Activated CD4-positive, CD25-positive, alpha-beta regulatory T cell (primary cell): ENCODE measurements at places on chromosomes 5 and 9.
A peak's percentile ranks its signal among the peaks of the same experiment; 100 is the strongest.

DNA sequence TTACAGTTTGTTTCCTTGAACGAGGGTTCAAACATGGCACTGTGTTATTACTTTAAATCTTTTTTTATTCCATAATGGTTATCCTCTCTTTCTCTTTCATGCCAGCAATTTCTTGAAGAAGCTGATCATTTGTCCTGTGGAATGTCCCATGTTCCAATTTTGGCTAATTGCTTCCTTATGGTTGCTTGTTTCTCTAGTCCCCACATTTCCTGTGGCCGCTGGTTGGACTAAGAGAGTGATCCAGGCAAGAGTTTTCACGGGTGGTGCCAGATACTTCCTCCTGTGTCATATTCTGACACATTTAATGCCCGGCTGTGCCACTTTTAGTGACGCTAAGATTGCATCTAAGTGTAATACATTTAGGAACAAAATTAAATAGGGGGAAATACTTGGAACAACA, 83.8 kb upstream of the FAM169A start:
- no peak for DNase-seq

DNA sequence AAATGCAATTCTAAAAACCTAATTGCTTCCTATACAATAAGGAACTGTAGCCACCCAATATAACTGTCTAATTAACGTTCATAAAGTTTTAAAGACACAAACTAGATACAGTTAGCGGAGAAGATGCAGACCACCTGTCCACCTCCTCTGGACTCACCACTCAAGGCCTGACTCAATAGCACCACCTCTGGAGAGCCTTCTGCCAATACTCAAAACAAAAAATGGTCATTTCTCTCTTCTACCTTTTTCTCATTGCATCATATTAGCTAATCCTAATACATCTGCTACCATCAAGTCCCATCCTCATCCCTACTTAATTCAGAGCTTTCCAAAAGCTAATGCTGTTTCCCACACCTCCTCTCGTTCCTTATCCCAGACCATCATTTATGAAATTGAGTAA, 159.9 kb downstream of the MLLT3 start:
- no peak for DNase-seq

DNA sequence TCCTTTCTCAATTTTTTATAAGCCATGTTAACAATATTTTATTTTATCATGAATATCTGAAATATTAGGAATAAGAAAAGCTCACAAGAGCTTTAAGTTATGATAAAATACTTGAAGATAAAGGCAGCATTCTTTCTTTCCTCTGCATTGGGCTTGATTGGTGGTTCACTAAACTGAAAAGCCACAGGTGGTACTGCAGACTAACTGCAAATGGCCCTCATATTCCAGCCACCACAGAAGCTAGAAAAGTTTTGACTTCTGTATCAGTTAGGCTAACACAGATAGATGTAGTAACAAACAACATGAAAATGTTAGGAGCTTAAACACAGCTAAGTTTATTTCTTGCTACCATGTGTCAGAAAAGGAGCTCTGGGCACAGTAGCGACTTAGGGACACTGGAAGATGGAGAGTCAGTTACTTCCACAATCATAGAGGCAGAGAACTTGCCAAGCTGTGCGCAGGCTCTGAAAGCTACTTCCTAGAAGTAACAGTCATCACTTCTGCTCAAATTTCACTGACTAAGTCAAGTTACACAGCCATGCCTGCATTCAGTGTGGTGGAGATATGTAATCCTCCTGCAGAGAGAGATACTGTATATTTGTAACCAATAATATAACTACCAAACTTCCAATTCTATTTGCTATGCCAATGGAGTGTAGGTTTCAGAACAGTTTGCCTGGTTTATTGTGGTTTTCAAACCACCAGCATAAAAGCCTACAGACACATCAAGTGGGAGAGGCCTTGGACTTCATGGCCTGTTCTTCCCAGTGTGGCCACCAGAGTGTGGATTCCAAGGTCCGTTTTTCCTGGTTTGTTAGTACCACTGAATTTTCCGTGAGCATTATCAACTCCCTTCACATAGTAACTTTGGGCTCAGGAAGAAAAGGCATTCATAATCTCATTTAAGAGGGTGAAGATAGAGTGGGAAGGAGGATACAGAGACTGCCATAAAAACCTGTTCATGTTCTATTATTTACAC, 268.3 kb downstream of the PJA2 start:
- no peak for DNase-seq

DNA sequence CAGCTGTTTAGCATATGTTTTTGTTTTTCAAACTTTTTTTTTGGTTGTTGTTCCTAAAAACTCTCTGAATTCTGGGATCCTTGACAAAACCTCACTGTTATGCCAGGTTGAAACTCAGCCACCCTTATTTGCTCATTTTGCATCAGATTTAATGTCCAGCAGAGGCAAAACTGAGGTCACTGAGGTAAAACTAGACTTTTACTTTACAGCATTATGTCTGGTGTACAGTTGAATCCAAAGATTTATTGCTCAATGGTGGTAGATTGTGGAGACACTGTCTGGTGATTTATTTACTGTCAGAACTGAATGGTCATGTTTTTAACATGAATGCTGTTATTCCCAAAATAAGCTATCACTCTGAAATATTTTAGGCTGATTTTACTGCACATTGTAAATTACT, 87.9 kb downstream of the FBXL7 start:
- DNase-seq, result no peak

DNA sequence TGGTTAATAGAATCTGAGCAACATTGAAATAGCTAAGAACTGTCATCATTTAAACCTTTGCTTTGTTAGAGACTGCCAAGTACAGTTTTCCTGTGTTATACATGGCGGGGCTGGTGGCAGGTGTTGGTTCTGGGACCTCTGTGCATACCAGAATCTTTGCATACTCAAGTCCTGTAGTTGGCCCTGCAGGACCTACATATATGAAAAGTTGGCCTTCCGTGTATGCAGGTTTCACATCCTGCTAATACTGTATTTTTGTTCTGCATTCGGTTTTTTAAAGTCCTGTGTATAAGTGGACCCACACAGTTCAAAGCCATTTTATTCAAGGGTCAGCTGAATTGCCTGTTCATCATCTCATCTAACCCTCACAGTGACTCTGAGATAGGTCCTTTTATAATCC, 36.4 kb downstream of the LARP1 start:
- no peak for DNase-seq

DNA sequence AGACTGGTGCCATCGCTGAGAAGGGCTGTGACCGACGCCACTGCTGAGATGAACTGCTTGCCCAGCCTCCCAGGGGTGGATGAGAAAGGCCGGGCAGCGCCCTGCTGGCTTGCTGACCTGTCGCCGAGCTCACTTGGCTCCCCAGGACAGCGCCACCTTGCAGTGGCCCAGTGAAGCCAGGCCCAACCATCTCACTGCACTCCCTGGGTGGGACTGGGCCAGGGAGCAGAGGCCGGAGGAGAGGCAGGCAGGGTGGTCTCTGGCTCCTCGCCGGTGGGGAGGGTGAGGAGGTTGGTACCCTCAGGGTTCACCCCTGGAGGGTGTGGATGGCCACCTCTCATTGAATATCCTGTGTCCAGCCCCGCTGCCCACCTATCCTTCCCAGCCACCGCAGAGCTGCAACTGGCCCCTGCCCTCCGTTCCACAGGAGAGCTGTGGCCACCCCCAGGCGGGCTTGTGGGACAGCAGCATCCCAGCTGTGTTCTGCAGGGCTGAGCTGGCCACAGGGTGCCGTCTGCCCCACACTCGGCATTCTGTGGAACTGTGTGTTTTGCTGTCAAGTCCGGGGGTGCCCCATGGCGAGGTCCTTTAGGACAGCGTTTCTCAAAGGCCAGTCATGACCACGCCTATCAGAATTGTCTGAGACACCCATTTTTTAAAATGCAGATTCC, 41.0 kb upstream of the FCN2 start:
- DNase-seq, result no peak

DNA sequence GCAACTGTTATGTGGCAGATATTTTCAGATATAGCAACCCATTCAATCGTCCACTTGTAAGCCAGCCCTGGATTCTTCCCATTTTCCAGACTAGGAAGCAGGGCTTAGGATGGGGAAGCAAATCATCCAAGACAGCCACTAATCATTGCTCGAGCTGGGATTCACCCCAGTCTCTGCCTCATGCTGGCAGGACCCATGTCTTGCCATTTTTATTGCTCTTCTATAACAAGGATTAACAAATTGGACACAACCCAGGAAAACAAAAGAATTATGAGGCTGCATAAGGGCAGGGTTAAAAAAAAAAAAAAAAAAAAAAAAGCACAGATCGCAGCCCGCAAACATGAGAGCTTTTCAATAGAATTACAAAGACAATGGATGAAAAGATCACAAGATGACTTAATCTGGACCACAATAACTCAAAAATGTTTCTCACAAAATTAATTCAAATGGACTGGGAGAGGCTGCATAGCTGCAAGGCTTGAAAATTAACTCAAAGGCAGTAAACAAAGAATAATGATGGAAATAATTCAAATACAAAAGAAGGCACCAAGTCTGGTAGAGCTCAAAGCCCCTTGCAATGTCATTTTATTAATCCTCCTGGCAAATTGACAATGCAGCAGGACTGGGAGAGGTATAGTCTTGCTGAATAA, 40.7 kb downstream of the ASTN2 start:
- DNase-seq, result no peak

DNA sequence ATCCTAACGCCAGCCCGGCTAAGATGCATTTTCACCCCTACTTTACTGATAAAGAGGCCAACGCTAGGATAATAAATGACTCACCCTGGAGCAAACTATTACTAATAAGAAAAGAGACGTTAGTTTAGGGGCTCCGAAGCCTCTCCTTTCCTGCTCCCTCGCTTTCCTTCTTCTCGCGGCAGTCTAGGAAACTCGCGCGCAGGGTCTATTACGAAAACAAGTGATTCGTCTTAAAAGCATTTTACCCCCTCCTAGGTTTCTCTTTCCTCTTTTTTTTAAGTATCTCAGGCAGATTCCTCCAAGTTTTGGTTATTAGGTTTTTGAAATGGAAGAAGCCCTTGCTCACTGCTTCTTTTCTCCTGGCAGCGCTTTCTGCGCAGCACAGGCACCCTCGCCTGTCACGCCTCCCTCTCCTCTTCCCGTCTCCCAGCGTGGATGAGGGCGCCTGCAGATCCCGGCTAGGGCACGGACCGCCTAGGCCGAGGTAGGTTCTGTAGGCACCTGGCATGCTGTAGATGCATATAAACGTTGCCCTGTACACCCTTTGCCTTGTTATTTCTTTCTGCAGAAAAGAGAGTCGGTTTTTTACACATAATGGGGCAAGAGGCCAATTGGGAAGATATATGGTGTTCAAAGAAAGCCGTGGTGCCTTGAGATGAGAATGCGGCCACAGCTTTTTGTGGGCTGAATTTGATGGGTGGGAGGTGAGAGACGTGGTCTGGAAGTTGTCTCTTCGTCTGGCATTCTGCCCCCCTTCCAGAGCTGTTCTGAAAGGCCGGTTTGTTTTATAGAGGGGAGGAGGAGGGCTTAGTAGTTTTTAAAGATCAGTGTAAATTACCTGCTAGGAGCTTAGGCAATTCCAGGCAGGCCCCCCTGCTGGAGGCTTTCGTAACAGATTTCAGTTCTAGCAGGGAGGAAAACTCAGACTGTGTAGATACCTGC, 983 bp downstream of the GCNT1 start:
- DNase-seq, result no peak

DNA sequence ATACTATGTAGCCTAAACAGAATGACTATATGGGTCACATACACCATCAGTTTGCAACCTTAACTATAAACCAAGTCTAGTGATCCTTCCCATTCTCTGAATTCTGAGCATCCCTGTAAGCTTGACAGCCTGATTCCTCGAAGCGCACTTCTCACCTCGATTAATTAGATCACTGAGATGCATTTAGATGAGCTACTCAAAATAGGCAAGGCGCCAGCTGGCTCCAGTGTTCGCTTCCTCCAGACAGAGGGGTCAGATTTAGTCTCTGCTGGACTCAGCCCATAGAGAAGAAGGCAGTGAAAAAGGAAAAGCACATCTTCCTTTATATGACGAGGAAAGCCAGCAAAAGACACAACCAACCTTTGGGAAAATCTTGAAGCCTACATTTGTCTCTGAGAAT, 371.5 kb downstream of the MLLT3 start:
- no peak for DNase-seq

GRCh38 chr5:1093361-1093760, 18.5 kb downstream of the SLC12A7 start:
- DNase-seq, result no peak

GRCh38 chr5:172114875-172115422, 73.1 kb downstream of the STK10 start:
- DNase-seq, result peak; percentile 26

DNA sequence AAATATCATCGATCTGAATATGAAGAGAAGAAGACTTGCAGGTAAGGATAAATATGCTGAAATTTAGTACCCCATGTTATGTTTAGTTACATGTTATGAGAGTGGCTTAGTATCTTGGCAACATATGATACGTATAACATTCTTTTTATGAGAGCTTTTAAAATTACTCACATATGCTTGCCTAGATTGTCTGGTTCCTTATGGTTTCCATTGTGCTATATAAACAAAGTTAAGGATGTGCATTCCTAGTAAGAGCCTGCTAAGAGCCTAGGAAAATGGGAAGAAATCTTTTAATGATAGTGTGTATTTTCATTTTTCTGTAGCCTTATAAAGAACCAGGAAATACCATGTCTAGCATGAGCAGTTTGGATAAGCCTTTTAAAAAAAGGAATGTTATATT, 112.0 kb upstream of the KCNN2 start:
- DNase-seq, result no peak

- DNase-seq, result no peak
Observed at GRCh38 chr9:127898433-127899127, 823 bp downstream of the ST6GALNAC6 start.

DNA sequence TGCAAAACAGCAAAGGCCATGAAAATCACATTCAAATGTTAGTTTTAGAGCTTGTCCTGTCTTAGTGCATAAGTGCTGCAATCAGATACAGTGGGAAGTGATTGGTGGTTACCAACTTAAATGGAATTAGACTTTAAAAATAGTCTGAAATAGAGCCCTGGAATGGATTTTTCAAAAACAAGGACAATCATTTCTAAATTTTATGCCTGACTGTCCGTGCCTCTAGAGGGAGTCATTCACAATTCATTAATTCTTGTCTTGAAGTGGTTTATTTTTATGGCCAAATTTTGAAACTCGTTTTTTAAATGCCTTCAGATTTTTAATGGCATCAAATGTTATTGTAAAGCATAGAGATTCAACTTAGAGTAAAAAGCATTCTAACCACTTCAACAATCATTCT, 561.8 kb upstream of the DAB2 start:
- no peak for DNase-seq

GRCh38 chr5:155936520-155937406, 390.2 kb upstream of the SGCD start:
- no peak for DNase-seq
